ENCODE measurements at places on chromosomes 7 and 10.

- DNase-seq, result no peak
Measured at GRCh38 chr7:42746214-42746613, 165.7 kb downstream of the C7orf25 start.

- no peak for DNase-seq
Measured at GRCh38 chr7:12708314-12708713, 20.9 kb downstream of the ARL4A start.

DNA sequence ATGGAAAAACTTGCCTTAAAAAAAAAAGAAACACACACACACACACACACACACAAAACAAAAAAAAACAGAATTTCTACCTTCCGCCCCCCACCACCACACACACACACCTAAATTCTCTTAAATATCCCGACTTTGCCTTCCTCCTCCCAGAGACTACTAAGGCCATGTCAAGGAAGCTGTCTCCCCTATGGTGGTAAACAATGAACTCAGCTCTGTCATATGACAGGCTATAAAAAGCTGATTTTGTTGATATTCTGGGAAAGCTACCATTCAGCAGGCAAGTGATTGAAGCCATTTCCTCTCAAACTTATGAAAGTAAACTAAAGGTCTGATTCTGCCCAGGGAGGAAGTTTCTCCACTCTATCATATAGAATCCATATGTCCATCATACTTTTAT is 471.0 kb downstream of the GFRA1 start:
- no peak for DNase-seq

- no peak for DNase-seq
Measured at GRCh38 chr10:110141185-110141584, 66.2 kb upstream of the MXI1 start.

DNA sequence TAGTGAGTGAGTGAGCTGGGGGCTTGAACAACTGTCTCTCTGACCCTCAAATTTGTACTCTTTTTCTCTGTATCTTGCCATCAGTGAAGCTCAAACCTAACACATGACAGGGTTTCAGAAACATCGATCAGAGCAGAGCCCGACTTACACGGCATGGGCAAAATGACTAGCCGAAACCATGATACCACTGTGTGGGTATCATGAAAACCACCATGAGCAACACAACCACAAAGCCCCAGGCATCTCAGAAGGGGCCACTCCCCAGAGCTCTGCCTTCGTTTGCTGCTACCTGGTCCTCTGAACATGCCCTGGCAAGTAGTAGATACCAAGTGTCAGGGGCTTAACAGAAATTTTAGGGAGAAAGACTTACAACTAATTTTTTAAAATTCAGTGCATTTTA is 308.5 kb downstream of the WDR11 start:
- no peak for DNase-seq

- no peak for DNase-seq
Measured at GRCh38 chr7:73974101-73974947, 53.6 kb upstream of the ELN start.

DNA sequence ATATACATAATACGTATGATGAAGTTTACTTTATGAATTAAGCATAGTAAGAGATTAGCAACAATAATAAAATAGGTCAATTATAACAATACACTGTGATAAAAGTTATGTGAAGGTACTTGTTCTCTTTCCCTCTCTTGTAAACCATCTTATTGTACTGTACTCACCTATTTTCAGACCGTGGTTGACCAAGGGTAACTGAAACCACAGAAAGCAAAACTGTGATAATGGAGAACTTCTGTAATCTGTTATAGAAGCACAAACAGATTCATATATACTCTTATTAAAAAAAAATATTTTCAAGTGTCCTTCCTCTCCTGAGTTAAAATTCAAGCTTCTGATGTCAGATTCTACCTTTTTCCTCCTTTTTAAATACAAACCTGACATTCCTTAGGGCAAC is 1247.8 kb upstream of the SORCS1 start:
- DNase-seq, result no peak

DNA sequence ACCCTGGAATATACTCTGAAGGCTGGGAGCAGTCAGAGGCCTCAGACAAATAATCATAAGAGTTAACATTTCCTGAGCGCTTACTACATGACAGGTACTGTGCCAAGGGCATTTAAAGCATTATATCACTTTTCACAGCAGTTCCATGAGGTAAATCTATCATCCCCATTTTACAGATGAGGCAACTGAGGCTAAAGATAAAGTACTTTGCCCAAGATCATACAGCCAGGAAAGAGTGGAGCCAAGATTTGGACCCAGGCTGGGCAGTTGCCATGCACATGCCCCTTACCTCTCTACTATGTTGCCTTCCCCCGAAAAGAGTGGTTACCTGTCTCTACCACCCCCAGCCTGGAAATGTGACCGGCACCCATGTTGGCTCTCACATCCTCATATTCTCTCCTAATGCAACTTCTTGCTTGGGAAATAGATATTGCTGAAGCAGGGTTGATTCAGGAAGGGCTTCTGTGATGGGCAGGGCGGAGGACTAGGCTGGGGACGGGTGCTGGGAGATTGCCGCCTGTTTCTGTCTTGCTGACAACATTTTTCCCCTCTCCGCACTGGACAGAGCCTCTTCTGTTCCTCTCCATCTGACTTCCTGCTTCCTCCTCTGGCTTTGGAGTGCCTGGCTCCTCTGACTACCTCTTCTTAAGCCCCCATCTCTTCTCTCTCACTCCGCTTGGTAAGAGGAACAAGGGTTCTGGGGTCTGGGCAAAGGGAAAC is 13.8 kb downstream of the SMO start:
- no peak for DNase-seq

GRCh38 chr10:78579995-78580394 is 488.8 kb upstream of the ZMIZ1 start:
- peak; percentile 19 for DNase-seq

DNA sequence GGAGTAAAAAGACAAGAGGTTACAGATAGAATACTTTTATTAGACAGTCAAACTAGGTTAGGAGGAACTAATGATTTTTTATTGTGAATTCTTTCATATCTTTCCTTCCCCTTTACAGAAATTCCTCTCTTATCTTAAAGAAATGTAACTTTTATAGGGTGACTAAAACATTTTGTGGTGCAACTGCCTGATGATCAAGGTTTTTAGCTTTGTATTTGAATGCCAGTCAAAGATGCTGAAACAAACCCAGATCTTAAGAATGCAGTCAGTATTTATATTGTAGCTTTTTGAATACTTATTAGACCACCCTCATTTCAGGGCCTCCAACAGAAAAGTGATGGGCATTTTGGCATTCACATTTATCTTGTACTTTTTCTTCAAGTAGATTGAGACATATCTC is 27.4 kb downstream of the TAX1BP1 start:
- DNase-seq, result no peak

- no peak for DNase-seq
Measured at GRCh38 chr7:3887096-3887690, 586.1 kb downstream of the SDK1 start.

- no peak for DNase-seq
Measured at GRCh38 chr7:98423043-98423442, 22.2 kb upstream of the BAIAP2L1 start.

DNA sequence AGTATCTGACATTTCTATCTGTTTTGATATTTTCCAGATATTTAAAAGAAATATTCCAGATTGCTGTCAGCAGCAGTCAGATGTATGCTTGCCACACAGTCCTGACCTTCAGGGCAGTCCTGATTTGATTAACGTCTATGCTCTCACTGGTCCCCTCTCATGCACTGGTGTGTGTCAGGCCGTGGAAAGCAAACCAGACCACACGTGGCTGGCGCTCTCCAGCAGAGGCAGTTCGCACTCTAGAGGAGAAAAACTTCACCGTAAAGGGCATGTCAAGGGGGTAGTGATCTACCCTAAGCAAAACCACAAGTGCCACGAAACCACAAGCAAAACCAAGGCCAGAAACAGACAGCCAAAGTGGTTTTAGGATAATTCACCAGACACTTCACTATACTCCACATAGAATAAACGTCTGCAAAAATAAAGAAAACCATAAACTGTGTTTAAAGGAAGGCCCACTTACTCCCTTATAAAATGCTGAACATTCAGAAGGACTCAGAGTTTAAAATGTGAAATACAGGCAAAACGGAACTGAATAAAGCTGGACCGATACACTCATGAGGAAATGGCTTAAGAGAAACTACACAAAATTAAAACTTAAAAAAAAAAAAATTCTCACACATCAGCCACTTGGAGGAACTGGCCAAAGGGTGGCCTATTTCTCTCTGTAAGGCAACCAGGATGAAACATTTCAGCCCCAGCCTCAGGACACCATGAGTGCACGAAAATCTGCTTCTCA is 26.4 kb downstream of the PARP12 start:
- DNase-seq, result no peak

- no peak for DNase-seq
Measured at GRCh38 chr10:30600005-30600404, 29.5 kb downstream of the LYZL2 start.

DNA sequence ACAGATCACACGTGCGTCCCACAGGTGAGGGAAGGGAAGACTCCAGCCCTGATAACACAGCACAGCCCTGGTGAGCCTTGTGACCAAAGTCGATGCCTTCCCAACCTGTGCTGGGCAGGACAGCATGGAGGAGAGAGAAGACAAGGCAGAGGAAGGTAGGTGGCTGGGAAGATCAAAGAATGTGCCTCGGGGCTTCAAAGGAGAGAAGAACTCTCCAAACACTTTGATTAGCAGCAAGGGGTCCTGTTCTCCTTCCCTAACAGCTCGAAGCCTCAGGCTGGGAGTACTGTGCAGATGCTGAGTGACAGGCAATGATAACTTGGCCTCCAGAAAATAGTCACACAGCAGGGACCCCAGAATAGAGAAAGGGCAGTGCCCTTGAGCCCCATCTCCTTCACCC is 288.5 kb downstream of the TCERG1L start:
- no peak for DNase-seq

GRCh38 chr7:71326595-71326994 is 194.7 kb downstream of the GALNT17 start:
- DNase-seq, result no peak

DNA sequence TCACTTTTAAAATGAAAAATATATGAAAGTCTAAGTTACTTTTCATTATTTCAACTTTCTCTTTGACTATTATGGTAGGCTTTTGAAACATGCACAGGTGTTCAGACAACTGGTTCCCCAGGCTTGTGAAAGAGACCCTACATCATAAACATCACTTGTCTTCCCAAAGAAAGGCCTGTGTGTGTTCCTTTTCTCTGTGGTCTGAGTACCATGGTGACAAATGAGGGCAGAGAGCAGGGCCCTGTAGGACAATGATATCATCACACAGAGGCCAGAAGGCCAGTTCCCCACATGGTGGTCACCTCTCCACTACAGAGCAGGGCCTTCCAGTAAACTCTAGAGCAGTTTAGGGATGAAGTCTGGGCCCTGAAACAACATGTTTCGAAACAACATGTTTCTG is 288.8 kb downstream of the USP6NL start:
- no peak for DNase-seq

DNA sequence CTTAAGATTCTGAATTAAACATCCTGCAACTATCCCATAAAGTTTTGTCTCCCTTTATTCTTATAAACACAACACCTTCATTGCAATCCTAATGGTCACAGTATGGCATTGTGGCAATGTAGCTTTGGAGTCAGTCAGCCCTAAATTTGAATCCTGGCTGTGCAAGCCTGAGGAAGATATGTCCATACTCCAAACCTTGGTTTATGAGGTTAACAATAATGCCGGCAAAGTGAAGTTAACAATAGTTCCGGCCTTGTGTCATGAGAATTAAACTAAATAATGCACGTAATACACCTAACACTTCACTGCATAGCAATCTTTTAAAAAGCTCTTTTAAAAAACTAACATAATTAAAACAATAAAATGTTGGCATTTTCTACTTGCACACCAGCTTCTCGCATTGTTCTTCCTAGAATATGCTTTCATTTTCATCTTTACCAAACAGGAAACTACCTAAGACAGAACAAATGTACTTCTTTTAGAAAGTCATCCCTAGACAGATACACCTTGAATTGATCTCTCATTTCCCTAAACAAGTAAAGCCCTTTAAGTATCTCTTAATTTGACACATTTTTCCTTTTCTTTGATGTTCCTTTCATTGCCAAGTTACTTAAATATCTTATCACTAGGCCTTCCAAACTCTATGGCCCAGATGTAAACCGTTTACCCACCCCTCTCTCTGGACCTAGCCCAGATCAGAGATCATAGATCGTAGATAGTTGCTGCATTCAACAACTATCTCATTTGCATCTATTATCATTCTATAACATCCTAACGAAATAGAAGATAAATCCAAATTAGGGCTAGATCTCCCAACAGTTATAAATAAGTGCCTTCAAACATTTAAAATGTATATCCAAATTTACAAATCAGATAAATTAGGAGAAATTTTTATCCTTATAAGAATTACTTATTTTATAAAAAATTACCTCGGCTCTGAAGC is 66.7 kb downstream of the CREB3L2 start:
- DNase-seq, result no peak

GRCh38 chr10:122875843-122876466 is 3.4 kb downstream of the FAM24B start:
- no peak for DNase-seq

- peak; percentile 78 for DNase-seq
Measured at GRCh38 chr7:5491251-5492019, 67.8 kb upstream of the TNRC18 start.

GRCh38 chr7:28889290-28889689 is 68.8 kb downstream of the TRIL start:
- DNase-seq, result no peak

- DNase-seq, result no peak
Measured at GRCh38 chr10:117398029-117398428, 22.8 kb upstream of the PDZD8 start.

GRCh38 chr7:150945171-150945852 is 32.8 kb downstream of the KCNH2 start:
- no peak for DNase-seq

DNA sequence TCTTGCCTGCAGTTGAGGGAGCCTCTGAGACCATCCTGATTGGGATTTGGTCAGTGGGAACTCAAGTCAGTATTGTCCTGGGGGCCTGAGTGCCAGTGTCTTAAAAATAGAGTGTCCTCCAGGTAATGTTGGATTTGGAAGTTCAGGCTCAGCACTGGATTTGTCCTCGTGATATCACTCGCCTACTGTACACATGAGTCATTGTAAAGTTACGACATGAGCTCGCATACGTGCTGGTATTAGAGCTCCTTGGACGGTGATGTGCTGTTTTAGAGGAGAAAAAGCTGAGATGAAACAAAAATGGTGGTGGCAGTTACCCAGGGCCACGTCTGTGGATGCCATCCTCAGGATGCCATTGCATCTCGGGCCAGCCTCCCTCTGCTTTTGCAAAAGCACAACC is 78.2 kb downstream of the MGMT start:
- DNase-seq, result no peak

DNA sequence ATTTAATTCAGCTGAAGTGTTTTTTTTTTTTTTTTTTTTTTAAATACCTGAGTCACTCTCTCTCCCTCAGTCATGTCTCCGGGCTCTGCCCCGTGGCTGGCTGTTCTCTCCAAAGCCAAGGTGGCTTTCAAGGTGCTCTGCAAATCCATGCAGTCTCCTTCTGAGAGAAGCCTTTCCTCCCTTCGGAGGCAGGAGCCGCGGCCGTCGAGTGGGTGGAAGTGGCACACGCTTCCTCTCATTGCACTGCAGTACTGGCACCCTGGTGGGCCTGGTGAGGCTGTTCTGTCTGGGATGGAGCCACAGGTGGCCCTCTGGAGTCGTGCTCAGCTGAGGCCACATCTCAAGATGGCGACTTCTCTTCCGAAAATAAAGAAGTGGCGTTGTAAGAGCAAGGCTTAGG is 221.8 kb downstream of the GLRX3 start:
- no peak for DNase-seq

Measured in NCI-H187 (cell line).